ENCODE measurements at places on chromosomes 3 and 15.

- DNase-seq: no peak
These were observed 311.4 kb downstream of the TBC1D5 start for GRCh38 chr3:17431004-17431403.

DNA sequence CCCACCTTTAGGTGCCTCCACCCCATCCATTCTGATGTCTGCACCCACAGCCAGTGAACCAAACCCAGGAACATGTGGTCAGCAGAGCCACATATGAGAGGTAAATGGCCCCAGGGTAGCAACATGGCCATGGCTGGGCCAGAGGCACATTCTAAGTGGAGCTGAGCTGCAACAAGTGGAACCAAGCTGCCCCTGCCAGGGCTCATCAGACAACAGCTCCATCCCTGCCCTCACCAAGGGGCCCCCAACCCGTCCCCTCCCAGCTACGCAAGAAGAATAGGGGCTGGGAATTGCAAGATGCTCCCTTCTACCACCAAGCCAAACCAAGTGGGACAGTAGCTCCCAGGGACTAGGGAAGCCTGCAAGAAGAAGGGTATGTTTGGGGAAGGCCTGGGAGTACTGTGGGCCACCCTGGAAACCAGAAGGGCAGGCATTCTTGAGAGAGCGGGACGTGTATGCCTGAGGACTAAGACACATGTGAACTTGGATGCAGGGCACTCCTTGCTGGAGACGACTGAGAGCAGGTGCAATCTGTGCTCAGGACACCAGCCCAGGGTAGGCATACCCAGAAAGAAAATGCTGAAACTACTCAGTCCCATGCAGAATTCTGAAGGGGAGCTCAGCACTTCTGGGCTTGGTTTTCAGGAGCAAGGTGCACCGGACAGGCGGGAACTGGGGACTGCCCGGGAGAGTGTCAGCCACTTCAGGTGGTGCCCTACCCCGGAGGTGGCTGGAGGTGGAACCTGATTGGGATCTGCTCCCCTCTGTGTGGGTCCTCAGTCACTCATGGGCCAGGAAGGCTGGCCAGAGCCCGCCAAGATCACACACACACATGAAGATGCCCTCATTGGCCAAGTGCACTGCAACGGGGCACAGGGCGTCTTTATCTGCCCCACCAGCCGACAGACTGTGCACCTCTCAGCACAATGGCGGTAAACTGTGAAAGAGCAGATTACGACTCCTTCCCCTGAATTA, 9.5 kb downstream of the MYL3 start:
- no peak for DNase-seq

GRCh38 chr3:40333416-40333815, 23.9 kb downstream of the EIF1B start:
- DNase-seq: no peak

- no peak for DNase-seq
These were observed 453.0 kb downstream of the DIPK2A start for GRCh38 chr3:144424606-144425005.

- no peak for DNase-seq
These were observed 30.9 kb downstream of the UBE2E1 start for GRCh38 chr3:23836536-23837230.

DNA sequence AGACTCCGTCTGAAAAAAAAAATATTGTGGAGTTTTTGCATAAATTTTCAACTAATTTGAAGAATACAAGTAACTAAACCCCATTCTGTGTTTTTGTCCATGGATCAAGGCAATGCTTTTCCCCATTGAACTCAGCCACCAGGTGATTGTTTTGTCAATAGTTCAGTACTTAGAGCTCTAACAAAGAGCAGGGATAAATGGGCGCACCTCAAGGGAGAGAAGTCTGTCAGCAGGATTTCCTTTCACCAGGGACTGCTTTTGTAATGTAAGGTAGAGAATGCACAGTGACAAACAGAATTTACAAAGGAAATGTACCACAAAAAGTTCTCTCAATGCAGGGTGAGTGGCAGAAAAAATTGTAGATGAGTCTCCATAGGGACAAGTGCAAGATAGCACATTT, 10.8 kb upstream of the ATP13A5 start:
- no peak for DNase-seq

GRCh38 chr15:101310161-101310480, 15.1 kb upstream of the SNRPA1 start:
- DNase-seq: no peak

DNA sequence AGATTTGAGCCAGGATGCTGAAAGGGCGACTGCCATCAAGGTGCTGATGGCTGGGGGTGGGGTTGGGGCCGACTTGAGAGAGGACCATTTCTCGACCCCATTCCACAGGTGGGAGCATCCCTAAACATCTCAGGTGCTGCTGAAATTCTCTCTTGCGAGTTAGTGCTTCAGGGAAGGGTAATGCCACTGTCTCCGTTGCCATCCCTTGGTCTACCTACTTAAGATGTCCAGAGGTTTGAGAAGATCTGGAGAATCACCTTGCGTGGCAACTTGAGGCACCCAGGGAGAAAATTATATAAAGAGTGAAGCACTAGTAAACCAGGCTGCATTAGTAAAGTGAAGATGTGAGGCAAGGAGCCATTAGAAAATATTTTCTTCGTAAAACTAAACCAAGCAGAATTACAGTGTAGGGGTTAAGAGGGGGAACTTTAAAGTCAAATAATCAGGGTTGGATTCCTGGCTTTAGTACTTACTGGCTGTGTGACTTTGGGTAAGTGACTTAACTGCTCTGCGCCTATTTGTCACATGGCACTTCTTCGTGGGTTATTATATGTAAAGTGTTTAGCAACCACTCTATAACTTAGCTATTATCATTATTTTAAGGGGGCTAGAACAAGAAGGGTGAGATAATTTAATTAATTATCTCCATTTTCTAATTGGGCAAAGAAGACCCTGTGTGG, 662 bp upstream of the RFTN1 start:
- DNase-seq: no peak

GRCh38 chr3:24951180-24951579, 456.5 kb upstream of the THRB start:
- no peak for DNase-seq

DNA sequence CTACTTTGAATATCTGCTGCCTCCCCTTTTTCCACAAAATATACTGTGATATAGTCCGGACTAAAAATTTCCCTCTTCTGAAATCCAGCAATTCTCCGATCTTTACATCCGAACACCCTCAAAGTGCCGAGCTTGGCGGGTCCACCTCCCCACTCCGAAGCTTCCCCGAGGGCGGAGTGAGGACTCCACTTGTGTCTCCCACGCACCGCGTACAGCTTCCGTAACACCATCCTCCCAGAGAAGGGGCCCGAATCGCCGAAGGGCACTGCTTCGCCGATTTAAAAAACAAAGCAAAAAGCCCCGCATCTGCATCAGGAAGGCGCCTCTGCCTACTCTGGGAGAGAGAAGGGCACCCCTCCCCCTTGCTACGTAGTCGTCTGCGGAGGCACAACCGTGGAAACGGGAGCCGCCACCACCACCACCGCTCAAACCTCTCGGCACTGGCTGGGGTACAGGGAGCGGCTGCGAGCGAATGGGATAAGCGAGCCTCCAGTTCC, 551 bp downstream of the NCBP2 start:
- no peak for DNase-seq

- DNase-seq: no peak
These were observed 12.5 kb upstream of the RPP14 start for GRCh38 chr3:58293516-58293915.

DNA sequence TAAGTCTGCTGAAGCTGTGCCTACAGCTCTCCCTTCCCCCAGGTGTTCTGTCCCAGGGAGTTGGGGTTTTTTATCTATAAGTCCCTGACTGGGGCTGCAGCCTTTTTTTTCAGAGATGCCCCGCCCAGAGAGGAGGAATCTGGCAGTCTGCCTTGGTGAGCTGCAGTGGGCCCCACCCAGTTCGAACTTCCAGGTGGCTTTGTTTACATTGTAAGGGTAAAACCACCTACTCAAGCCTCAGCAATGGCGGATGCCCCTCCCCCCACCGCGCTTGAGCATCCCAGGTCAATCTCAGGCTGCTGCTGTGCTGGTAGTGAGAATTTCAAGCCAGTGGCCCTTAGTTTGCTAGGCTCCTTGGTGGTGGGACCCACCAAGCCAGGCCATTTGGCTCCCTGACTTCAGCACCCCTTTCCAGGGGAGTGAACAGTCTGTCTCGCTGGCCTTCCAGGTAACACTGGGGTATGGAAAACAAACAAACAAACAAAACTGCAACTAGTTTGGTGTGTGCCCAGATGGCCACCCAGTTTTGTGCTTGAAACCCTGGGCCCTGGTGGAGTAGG, 189.4 kb downstream of the MFSD1 start:
- no peak for DNase-seq

DNA sequence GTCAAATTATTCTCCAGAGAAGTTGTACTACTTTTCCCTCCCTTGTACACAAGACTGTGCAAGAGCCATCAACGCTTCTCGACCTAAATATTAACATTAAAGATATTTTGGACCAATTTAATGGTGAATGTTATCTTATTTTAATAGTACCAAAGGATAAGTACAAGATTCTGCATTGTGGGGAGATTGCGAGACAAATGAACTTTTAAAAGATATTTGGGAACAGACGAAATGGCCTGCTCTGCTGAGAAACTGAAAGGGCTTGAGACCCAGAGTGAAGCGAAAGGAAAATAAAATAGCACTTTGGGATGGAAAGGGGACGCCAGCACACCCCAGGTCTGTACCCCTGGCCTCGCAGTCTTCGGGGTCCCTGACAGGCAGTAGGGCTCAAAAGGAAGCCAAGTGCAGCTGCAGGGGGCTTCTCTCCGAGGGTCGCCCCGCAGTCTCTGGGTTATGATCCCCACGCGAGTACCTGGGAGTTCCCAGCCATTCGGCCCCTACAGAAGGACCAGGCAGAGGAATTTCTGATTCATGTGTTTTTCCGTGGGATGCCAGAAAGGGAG, 97.6 kb upstream of the VGLL3 start:
- no peak for DNase-seq

- DNase-seq: peak; percentile 76
These were observed at the start of gene ERC2 for GRCh38 chr3:56468184-56469106. TSS of gene ERC2 (minus strand) at chr3:56468467.

DNA sequence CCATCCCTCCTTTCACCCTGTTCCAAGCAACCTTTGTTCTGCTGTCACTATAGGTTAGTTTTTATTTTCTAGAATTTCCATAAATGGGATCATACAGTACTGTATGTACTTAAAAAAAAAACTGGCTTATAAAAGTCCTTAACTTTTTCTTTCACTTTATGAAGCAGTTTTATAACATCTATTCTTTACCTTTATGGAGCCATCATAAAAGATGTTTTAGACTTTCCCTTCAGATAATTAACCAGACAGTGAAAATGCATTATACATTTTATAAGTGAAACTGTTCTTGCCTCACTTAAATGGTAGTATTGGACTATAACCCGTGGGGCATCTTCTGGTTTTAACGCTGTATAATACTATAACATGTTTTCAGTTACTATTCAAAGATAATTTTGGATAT, 26.2 kb downstream of the PLS1 start:
- DNase-seq: no peak

GRCh38 chr15:101675796-101676582, 23.8 kb upstream of the TM2D3 start:
- DNase-seq: no peak

- DNase-seq: no peak
These were observed 70.6 kb upstream of the CTSH start for GRCh38 chr15:79015416-79015815.

DNA sequence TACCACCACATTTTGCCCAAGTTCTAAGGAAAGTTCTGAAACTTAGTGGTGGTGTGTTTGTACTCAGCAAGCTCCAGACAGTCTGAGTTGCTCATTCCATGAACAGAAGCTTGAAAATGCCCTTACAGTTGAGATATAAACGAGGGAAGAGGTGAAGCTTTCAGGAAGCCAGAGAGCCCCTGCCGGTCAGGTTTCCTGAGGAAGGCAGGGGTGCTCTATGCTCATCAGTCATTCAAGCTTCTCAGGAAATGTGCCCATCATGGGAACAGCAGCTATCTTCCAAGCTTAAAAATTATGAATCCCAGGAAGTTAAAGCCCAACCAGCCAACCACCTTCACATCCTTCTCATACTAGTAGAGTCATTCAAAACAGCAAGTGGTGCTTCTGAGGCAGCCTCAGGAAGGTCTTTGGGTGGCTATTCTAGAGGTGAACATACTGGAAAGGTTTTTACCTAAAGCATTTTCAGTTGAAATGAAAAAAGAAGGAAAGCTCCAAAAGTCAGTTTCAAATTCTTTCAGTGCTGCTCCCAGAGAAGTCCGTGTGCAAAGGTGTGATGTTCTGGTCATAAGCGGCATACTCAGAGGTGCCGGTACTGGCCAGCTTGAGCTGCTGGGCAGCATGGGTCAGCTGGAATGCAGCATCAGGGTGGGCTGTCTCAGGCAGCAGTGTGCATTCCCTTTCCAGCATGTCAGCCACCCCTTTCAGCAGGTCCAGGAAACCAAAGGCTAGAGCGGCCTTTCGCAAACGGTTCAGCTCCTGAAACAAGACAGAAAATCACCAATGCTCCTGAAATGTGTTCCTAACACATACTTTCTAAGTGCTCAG, 31.8 kb downstream of the INTS14 start:
- DNase-seq: no peak

DNA sequence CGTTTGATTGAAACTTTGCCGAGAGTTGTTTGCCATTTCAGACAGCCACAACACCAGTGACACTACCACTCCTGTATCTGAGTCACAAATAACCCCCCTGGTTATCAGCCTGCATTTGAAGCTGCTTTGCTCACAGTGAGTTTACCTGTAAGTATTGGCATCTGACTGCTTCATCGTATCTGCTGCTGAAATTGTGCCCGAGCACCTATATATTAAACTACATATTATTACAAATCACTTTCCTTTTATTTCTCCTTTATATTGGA, 39.2 kb upstream of the SPSB4 start:
- no peak for DNase-seq

DNA sequence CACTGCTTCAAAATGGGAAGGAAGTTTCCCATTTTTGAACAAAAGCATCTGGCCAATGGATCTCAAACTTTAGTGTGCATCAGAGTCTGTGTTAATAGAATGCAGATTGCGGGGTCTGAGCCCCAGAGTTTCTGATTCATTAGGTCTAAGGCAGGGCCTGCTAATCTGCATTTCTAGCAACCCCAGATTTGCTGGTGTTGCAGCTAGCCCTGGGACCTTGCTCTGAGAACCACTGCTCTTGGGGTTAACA, 30.7 kb upstream of the USP3 start:
- DNase-seq: no peak

DNA sequence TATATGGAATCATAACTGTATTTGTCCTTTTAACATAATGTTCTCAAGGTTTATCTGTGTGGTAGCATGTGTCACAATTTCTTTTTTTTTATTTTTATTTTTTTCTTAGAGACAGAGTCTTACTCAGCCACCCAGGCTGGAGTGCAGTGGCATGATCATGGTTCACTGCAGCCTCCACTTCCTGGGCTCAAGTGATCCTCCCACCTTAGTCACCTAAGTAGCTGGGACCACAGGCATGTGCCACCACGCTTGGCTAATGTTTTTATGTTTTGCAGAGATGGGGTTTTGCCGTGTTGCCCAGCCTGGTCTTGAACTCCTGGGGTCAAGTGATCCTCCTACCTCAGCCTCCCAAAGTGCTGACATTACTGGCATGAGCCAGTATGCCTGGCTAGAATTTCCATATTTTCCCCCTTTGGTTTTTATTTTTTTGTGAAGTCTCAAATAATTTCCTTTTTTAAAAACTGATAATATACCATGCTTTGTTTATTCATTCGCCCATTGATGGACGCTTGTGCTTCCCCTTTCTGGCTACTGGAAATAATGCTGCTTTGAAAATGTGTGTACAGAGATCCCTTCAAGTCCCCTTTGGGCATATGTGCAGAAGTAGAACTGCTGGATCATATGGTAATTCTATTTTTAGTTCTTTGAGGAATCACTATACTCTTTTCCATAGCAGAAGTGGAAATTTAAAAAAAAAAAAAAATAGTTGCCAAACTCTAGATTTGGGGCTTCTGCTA, 28.4 kb downstream of the TMEM40 start:
- no peak for DNase-seq
